ENCODE measurements at places on chromosomes 16 and 17.

- no peak for DNase-seq
Measured at GRCh38 chr17:7837408-7838088, 3.5 kb downstream of the KDM6B start.

DNA sequence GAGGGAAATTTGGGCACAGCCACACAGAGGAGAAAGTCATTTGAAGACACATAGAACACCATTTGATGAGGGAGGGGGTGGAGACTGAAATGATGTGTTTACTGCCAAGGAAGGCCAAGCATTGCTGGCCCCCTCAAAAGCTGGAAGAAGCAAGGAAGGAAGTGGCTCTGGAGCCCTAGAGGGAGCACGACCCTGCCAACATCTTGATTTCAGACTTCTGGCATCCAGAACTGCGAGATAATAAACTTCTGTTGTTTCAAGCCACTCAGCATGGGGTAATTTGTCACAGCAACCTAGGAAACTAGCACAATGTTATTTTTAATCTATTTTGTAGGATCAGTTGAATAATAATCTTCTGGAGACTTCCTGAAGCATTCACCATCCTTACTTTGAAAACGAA is 314.8 kb upstream of the GOT2 start:
- DNase-seq, result no peak

GRCh38 chr17:80265205-80266068 is 4.8 kb downstream of the RNF213 start:
- DNase-seq, result peak; percentile 59

- no peak for DNase-seq
Measured at GRCh38 chr17:17508646-17509591, 12.7 kb upstream of the RASD1 start.

DNA sequence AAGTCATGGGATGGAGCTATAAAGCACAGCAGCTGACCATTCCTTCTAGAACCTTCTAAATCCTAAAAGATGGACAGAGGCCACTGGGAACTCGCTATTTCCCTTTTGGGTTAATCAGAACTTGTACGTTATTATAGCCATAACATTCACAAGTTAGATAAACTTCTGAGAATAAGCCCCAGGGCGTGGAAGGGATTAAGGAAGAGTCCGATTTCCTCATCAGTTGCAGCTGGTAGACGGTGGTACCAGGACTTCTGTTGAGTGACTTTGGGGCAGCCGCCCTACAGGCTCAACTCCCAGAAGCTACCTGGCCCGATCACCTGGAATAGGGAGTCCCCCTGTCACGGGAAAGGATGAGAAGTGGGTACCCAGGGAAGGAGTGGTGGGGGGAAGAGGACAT is 370.1 kb upstream of the ZFHX3 start:
- DNase-seq, result no peak

- DNase-seq, result no peak
Measured at GRCh38 chr17:3040882-3041281, 22.5 kb downstream of the OR1D5 start.

GRCh38 chr17:63249256-63250004 is 196.7 kb downstream of the CYB561 start:
- no peak for DNase-seq

DNA sequence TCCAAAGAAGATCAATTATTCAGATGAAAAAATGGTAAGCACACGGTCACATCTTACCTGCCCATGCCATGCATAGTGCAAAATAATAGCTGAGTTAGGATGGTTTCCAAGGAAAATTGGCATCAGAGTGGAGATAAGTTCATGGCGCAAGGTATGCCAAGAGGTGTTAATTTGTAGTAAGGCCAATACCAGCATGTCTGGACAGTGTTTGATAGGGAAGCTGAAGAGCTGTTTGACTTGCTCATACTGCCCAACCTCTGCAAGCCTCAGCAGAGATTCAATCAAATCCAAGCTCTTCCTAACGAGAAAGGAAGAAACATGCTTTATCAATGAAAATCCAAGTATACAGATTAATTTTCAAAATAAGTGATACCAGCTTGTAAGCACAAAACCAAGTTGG is 51.0 kb downstream of the CNOT1 start:
- no peak for DNase-seq

DNA sequence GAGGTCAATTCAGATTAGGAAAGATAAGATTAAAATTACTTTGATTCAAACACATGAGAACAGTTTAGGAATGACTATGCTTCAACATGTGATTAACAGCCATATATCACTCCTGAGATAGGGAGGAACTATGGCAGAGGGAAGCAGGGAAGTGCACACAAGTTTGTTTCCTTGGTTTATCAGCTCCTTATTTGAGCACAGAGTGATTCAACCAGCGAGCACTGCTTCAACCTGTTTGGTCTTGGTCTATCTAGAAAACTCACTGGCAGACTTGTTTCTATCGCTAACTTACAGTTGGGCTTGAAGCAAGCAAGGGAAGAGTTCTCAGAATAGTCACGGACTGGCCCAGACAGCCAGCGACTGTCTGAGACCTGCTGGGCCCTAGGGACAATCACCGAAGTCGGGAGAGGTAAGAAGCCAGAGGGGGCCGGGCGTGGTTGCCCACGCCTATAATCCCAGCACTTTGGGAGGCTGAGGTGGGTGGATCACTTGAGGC is 23.5 kb downstream of the TUBG1 start:
- no peak for DNase-seq

DNA sequence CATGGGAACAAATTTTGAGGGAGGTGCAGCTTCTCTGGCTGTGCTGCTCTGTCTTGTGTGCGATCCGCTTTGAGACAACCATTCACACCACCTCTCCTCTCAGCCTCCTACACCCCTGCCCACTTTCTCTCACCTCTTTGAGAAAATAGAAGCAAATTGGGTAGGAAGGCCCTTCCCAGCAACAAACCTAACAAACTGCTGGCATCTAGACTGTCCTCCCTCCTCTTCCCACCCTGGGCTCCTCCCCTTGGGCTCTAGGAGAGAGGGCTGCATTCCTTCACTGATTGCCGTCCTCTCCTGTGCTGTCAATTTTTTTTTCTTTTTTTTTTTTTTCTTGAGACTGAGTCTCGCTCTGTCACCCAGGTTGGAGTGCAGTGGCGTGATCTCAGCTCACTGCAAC is 13.5 kb downstream of the CDIPT start:
- no peak for DNase-seq

DNA sequence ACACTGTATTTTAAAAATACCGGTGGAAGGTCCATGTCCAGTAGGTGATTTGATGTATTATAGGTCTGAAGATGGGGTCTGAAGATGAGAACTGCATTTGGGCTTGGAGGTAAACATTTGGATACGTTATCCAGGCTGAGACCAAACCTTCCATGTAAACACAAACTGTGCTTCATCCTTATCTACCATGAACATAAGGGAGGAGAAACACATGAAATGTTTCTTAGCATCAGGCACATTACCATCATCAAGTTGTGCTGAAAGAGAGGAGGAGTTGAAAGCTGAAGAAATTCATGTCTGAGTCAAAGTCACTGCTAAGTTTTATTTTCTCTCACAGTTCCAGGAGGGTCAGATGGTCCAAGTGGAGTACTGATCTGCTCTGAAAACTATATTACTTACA is 11.4 kb downstream of the SF3B3 start:
- no peak for DNase-seq

DNA sequence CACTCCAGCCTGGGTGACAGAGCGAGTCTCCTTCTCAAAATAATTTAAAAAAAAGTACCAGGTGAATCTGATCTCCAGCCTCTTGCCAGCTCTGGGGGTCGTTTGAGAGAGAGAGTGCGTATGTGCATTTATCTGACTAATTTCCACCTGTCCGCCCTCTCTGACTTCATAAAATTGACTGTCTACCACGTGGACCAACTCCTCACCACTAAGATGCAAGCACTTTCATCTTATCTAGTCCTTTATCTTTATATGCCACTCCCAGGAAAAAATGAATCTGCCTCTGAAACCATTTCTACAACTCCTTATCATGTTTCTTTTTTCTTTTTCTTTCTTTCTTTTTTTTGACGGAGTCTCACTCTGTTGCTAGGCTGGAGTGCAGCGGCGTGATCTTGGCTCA is 55.8 kb downstream of the HS3ST3A1 start:
- no peak for DNase-seq

- DNase-seq, result peak; percentile 43
Measured at GRCh38 chr16:28189245-28189644, 22.5 kb downstream of the XPO6 start.

GRCh38 chr17:42531455-42532354 is 4.3 kb upstream of the NAGLU start:
- peak; percentile 53 for DNase-seq

GRCh38 chr16:49351096-49351487 is 22.5 kb upstream of the C16orf78 start:
- no peak for DNase-seq

DNA sequence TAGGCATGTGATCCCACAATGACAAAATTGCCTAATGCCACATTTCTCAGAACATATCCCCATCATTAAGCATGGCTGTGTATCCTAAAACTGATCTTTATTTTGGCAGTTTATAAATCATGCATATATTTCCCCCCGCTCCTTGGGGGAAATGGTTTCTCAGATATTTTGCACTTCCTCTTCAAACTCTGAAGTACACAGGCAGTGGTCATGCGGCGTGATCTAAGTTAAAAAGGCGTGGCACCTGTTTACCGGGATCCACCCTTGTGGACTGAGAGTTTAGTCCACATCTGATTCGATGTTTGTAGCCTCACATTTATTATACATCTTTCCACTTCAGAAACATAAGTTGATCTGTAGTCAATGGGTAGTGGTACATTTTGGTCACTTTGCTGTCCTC is 51.4 kb downstream of the USP10 start:
- peak; percentile 33 for DNase-seq

- no peak for DNase-seq
Measured at GRCh38 chr17:20961586-20961985, 81.2 kb downstream of the USP22 start.

DNA sequence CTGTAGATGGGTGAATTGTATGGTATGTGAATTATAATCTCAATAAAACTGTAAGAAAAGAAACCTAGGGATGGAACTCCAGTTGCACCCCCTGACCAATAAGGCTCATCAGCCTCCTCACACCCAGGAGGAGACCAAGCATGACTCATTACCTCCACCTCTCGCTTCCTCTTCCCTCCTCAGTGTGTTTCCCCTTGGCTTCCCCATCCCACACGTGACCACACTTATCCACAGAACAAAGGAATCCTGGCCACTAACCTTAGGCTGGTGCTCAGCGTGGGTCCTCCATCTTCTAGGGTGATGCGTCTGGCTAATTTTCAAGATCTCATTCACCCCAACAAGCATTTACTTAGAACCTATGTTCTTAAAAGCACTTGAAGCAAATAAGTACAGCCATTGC is 36.2 kb upstream of the MAP3K14 start:
- peak; percentile 44 for DNase-seq

DNA sequence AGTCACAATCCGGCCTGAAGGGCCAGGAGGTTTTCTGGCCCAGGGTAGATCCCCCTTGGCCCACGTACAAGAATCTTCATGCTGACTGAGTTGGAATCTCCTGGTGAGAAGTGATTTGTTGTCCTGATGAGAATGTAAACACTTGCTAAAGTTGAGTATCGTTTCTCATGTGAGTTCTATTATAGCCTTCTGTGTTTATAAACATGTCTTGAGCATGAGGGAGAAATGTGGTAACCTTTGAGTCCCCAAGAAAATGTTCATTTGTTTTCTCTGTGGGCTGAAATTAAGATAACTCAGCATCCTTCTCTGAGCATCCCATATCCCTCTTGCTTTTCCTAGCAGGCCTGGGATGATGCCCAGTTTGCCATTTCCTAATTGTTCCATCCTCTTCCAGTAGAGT is 204.8 kb downstream of the FTO start:
- DNase-seq, result no peak

DNA sequence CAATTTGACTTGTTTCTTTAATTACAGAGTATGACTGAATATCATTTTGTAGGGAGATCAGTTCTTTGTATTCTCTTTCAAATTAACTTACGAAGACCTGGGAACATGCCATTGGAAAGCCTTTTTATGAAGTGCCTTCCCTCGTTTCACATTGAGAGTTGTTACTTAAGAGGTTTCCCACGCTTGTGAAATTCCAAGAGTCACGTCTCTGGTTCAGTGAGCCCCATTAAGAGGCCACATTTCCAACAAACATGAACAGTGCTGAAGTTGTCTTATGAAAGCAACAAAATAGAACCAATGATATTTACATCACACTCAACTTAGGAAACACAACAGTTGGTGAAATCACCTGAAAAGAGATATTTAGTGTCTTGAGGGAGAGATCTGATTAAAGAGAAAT is 334.1 kb downstream of the TOX3 start:
- no peak for DNase-seq

- DNase-seq, result no peak
Measured at GRCh38 chr16:75114179-75114945, 2.2 kb downstream of the LDHD start.

GRCh38 chr16:73404001-73404400 is 356.1 kb upstream of the ZFHX3 start:
- DNase-seq, result no peak

DNA sequence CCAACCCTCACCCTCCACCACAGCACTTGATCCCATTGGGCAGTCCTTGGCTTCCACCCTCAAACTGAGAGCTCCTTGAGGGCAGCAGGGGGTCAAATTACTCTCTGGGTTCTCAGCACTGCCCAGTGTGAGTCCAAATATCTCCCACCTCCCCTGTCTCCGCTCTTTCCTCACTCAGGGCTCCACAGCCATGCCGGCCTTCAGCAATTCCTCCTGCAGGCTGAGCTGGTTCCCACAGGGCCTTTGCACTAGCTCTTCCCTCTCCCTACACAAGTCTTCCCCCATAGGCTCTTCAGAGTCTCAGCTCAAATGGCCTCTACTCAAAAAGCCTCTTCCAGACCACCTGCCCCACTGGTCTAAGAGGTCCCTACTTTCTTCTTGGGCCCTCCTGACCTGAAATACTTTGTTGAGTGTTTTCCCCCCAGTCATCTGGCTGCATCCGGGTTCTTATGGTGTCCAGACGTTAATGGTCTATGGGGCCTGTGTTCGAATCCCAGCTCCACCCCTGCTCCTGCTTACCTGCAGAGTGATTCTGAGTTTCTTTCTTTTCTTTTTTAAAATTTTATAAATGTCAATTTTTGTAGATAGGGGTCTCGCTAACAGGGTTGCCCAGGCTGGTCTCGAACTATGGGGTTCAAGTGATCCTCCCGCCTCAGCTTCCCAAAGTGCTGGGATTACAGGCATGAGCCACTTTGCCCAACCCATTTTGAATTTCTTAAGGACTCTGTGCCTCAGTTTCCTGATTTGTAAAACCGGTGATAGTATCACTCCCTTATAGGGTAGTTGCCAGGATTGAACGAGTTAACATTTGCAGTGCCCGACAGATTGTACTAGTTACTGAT is 973 bp upstream of the IL4R start:
- DNase-seq, result no peak

GRCh38 chr17:55750750-55751657 is at the start of gene PCTP:
PCTP (plus strand) TSS chr17:55751051; CDS start chr17:55751104, 53 bp downstream.
- peak; percentile 85 for DNase-seq

Measured in CD4-positive, alpha-beta T cell treated with Interferon gamma for 1 hour (primary cell).